Frontal cortex (tissue), 4 donors: ENCODE measurements at places on chromosomes 4 and X.

DNA sequence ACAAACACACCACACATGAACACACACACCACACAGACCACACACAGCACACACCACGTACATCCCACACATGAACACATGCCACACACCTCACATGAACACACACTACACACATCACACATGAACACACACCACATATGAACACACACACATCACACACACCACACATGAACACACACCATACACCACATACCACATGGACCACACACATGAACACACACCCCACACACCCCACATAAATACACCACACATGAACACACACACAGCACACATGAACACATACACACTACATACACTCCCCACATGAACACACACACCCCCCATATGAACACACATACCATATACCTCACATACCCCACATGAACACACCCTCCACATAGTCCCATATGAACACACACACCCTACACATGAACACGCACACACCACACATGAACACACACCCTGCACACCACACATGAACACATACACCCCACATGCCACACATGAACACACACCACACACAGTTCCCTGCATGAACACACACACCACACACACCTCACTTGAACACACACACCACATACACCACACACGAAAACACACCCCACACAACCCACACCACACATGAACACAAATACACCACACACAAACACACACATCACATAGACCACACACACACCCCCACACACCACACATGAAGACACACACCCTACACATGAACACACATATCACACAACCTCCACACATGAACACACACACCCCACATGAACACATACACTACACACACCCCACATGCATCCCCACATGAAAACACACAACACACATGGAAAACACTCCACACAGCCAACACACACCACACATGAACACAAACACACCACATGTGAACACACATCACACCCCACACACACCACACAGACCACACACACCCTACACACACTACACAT lies 18.3 kb downstream of the PNMA6E start:
- no peak for DNase-seq

- no peak for DNase-seq
Measured at GRCh38 chr4:113952452-113953029, 26.9 kb downstream of the ARSJ start.

DNA sequence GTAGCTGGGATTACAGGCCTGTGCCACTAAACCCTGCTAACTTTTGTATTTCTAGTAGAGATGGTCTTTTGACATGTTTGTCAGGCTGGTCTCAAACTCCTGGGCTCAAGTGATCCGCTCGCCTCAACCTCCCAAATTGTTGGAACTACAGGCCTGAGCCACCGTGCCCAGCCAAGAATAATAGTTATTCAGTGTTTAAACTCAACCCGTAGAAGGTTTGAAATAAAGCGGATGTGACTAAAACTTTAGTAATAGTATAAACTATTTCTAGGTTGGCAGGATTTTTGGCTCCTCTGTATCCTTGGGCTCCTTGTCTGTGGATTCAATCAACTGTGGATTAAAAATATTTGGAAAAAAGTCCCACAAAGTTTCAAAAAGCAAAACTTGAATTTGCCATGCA lies 37.8 kb downstream of the PCDH10 start:
- no peak for DNase-seq

GRCh38 chr4:185700630-185701029 lies 111.4 kb downstream of the SORBS2 start:
- no peak for DNase-seq

DNA sequence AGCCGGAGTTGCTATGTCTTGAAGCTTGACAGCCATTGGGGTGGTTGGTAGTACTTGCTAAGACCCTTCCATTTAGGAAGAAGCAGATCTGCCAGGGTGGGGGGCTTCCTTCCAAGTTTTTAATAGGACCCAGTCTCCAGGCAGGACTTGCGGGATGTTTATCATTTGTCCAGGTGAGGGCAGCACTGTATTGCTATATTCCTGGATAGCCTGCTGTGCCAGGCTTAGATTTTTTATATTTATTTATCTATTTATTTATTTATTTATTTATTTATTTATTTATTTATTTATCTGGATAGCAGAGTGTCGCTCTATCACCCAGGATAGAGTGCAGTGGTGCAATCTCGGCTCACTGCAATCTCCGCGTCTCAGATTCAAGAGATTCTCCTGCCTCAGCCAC lies 87.4 kb upstream of the CT45A1 start:
- DNase-seq, result no peak

DNA sequence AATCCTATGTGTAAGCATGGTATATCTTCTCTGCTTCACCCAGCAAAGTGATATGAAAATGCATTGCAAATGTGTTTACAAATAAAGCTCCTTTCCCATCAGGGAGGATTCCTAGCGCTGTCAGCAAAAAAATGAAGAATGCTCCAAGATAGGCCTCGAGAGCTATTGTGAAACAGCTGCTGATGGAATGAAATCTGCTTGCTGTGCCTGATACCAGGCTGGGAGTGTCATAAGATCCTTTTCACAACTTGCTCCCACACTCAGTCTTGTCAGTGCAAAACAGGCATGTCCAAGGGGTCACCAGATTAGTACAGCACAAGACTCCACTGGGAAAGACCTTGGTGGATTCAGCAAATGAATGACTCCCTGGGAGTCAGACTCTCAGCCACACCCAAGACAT lies 34.1 kb downstream of the HNRNPH2 start:
- no peak for DNase-seq
